Activated CD8-positive, alpha-beta memory T cell treated with anti-CD3 and anti-CD28 coated beads, Interleukin-2, amount 50 U/mL, for 48 hours (primary cell): ENCODE measurements at places on chromosomes 1 and 21.

DNA sequence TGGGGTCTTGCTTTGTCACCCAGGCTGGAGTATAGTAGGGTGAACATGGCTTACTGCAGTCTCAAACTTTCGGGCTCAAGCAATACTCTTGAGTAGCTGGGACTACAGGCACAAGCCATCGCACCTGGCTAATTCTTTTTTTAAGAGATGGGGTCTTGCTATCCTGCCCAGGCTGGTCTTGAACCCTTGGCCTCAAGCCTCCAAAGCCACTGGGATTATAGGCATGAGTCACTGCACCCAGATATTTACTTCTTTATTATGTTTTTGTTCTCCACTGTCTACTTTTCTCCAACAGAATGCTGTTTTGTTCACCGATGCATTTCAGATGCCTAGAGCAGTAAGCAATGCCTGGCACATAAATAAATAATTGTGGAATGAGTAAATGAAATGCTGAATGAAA lies 72.4 kb downstream of the ADCY10 start:
- DNase-seq, result no peak

GRCh38 chr21:26194811-26195251 lies 24.3 kb upstream of the APP start:
- no peak for DNase-seq

GRCh38 chr21:20728691-20729090 lies 269.5 kb upstream of the NCAM2 start:
- DNase-seq, result no peak

GRCh38 chr1:18751425-18751824 lies 108.0 kb downstream of the TAS1R2 start:
- no peak for DNase-seq

- DNase-seq, result no peak
These were observed 5.7 kb upstream of the PKN2 start for GRCh38 chr1:88678405-88678804.

- no peak for DNase-seq
These were observed 110.8 kb downstream of the FOXD2 start for GRCh38 chr1:47548637-47549036.

- DNase-seq, result no peak
These were observed 556 bp downstream of the WDR77 start for GRCh38 chr1:111448482-111448917.

DNA sequence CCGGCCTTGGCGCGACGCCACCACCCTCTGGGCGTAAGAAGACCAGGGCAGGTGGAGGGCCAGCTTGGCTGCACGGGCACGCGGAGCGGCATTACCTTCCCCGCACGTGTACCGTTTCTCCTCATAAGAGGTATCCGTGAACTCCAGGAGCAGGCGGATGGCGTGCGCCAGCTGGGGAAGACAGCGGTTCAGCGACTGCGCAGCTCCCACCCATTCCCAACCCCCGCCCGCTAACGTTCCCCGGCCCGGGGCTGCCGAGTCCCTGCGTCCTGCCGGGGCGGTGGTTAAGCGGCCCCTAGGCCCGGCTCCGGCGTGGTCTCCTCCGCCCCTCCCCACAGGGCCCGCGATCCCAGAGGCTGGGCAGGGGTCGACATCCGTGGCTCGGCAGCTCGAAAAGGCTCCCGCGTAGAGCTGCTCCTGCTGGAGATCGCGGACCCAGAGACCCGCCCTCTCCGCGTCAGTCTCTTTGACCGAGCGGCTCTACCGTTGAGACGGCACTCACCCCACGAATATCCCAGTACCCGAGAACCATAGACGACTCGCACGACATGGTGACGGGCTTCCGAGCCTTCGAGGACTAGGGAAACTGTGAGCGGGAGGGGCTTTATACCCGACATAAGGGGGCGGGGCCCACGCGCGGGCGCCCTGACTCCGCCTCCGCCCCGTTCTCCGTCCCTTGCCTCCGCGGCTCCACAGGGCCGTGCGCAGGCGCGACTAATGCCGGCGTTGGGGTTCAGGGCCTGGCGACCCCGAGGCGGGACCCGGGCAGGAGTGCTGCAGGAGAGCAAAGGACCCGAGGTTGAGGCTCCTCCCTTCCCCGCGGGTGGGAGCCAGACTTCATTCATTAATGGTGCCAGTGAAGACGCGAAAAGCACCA lies 862 bp downstream of the GSTM3 start:
- DNase-seq, result peak; percentile 90

DNA sequence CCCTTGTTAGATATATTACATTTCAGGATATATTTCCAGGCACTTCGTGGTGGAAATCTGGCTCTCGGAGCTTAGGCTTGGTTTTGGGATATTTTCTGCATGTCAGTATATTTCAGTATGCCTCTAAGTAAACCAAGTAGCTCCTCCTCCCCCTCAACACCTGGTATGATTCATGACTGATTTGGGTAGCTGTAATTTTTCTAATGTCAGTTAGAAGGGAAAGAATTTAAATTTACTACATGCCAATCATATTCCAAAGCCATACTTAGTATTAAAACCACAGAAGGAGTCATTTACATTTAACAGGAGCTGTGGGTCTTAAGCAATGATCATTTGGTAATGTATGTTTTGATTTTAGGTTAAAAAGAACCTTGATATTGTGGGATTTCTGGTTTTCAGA lies 40.6 kb downstream of the ST6GALNAC3 start:
- DNase-seq, result no peak

DNA sequence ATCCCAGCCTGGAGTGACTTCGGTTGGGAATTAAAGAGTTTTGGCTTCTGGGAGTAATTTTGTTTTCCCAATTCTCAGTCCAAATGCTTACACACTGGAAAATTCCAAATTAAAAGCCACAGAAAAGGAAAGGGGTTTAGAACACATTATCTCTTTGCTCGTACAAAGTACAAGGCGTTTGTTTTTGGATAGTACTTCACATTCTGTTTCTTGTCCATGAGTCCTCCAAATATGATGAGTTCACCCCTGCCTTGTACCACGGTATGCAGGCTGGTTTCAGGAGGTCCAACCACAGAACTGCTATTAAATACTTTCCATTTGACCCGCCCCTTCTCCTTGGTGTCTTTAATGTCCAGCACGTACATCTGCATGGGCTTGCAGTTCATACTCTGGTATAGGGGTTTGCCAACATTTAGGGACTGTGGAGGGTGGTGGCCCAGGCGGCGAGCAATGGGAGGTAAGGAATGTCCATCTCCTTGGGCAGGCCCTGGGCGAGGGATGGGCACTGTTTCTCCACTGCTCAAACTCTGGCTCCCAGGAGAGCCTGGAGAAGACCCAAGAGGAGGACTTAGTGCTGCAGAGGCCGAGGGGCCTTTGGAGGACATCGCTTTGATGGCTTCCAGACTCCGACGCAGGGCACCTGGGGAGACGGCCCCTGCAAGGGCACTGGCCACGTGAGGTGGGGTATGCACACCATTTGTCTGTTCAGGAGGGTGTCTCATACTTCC lies 13.7 kb upstream of the CPLANE2 start:
- peak; percentile 42 for DNase-seq

DNA sequence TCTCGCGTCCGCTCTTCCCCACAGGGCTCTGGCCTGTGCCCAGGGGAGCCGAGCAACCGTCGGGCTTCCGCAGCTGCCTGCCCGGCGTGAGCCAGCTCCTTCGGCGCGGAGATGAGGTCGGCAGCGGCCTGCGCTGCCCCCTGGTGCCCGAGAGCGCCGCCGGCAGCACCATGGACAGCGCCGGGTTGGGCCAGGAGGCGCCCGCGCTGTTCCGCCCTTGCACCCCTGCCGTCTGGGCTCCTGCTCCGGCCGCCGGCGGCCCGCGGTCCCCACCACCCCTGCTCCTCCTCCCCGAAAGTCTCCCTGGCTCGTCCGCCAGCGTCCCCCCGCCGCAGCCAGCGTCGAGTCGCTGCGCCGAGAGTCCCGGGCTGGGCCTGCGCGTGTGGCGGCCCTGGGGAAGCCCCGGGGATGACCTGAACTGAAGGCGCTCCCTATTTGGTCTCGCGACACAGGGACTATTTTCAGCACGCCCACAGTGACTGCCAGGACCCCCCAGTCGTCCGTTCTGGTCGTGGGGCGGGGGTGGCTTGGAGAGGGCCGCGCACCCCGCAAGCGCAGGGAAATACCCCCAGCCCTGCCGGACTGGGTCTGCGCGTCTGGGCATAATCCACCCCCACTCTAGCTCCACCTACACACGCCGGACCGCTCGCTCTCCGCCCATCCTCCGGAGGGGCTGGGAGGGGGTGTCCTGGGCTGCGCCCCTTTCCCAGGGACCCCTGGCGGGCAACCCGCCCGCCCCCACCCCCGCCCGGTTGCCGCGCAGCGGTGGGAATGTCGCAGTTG lies 1.3 kb downstream of the HES3 start:
- DNase-seq, result peak; percentile 95

DNA sequence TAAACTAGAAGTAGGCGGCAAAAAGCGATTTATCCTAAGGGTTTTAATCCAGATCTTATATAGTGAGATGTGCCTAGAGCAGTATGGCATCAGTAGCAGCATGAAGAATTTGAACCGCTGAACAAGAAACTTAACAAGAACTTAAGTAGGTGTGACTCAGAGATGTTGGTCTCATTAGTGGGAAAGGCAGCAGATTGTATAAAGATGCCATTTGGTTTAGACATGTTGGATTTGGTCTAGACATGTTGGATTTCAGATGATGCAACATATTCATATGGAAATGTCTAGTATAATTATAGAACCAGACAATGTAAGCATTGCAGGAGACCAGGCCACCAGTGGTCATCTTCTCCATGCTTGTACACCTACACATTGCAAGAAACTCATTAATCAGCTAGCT lies 42.1 kb upstream of the ZP4 start:
- DNase-seq, result no peak

DNA sequence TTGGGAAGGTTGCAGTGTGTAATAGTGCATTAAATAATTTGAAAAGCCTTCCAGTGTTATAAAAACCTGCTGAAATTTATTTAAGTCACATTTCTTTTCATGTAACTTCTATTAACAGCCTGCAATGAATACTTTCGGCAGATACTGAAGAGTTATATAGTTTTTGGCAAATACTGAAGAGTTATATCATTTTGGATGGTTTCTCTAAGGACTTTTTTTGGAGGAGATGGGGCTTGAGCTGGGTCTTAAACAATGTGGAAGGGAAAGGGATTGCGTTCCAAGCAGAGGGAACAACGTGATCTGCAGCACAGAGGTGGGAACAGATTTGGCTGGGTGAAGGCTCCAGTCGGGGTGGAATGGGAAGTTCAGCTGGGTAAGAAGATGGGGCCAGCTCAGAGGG lies 39.8 kb downstream of the MTR start:
- no peak for DNase-seq

GRCh38 chr1:79694241-79694640 lies 687.7 kb upstream of the ADGRL4 start:
- no peak for DNase-seq

- DNase-seq, result no peak
These were observed 72.8 kb upstream of the CD1D start for GRCh38 chr1:158107916-158108315.

- DNase-seq, result no peak
These were observed 11.7 kb downstream of the LAMC2 start for GRCh38 chr1:183197762-183198161.

DNA sequence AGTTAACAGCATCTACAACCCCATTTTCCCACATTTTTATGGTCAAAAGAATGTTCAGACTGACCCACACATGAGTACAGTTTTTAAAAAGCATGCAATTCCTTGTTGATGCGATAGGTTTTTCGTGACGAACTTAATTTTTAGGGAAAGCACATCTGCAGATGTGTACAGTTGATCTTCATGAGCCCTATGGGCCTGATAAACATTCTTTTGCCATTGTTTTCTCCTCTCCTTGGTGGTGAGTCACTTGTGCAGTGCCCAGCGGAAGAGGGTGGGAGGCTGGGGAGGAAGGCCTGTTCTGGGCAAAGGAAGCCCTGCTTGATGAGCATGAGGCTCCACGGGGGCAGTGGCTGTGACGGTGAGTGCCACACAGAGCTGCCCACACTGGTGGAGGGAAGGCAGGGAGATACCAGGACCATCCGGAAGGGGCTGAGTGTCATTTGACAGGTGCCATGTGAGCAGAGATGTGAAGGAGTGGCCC lies 5.3 kb downstream of the ARF1 start:
- DNase-seq, result no peak

DNA sequence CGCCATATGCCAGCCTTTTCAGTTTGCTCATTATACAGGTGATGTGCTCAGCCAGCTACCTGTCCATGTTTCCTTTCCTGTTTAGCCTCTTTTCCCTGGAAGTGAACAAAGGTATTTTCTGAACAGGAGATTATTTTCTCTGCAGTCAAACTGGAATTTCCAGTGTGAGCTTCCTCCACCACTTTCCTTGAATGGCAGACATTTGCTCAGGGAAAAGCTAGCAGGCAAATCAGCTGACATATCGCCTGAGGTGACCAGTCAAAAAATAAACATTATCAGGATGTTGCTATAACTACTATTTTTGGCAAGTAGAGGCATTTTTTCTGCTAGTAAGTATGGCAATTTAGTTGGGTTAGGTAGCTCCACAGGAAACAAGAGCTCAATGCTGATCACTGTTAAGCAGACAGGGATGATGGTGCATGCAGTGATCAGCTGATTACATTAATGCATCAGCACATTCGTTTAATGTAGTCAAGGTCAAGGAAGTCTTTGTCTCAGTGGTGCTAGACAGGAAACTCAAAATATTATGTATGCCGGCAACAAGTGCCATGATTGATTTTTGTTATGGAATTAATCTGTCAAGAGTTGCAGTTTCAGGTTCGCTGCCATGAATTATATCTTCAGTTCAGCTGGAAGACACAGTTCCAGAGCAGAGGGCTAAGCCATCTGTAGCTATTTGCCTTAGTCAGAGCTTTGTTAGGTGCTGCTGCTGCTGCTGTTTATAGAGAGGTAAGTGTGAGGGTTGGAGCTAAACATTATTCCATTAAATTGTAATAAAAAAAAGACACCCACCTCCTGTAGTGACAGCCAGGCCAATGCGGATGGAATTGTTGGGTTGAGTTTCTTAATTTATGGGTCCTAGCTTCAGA lies 179.7 kb upstream of the ST6GALNAC5 start:
- no peak for DNase-seq

DNA sequence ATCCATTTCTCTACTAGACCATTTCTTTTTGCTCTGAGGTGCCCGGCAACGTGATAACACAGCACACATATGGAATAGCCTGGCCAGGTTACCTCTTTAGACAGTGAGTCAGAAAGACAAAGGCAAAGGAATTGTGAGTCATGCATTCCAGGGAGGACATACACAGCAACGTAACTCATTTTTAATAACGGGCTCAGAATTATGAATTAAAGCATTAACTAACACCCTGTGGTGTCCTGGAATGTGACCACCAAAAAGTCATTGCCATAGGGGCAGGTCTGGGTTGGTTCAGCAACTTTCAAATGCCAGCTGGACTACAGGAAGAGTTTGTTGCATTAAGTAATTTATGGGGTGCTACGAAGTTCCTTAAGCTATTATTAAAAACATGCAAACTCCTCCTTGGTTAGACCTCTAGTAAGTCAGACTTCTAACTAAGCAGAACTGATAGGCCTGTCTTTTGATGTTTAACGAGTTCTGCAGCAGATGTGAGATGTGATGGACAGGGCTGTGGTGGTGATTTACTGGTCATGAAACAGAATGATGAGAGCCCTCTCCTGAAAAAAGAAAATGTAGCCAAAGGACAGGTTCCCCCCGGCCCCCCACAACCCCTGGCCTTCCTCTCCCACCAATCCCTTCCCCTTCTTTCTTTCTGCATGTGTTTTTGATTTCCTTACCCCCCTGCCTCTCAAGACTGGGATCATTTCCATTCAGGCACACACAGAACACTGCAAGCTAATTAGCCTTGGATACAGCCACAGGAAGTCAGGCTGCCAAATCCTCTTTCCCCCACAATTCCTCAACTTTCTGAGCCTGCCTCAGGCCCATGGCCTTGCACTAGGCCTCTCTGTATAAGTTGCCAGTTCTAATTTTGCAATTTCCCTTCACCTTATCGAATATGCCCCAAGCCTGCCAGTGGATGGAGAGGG lies 88.9 kb upstream of the HAO2 start:
- no peak for DNase-seq
